ENCODE measurements at places on chromosomes 6 and 20.

DNA sequence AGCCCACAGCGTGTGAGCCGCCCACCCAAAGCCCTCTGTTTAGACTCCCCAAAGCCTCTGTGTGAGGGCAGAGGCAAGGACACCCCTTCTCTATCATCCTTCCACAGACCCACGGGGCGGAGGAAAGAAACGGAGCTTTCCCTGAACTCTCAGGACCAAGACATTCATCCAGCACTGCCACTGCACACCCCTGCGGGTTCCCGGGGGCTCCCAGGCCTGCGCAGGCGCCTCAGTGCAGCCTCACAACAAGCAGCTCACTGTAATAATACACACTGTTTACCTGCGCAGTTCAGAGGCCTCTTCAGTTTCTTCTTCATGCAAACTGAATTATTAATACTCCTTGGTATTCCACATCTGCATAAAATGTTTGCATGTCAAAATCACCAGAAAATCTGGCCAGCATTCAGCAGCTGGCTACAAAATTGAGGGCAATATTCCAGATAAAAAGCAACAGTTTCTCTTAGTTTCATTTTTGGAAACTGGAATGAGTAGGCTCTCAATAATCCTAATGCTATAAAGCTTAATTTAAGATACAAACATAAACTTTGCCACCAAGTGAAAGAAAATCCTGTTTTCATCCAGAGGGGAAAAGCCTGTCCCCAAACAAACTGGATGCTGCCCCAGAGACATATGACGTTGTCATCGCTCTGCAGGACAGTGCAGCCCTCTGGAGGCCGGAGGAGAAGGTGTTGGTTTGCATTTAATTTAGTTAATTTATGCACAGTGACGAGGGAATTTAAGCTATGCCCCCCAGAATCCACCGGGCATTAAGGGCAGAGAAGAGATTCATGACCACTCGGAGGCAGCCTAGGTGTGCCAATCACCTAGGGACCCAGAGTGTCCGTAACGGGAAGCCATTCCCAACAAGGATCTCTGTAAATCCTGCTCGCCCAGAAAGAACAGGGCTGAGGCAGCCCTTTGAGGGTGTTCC is 45.3 kb downstream of the NINL start:
- DNase-seq, result no peak

GRCh38 chr20:47262008-47262364 is 94.5 kb downstream of the ZMYND8 start:
- DNase-seq, result no peak

- DNase-seq, result no peak
Observed at GRCh38 chr20:4808872-4809271, 87.2 kb downstream of the PRND start.

- DNase-seq, result peak; percentile 87
Observed at GRCh38 chr20:34516247-34517113, at the start of gene DYNLRB1. DYNLRB1 (plus strand) TSS chr20:34516422; CDS start chr20:34516459, 37 bp downstream.

- no peak for DNase-seq
Observed at GRCh38 chr6:137166247-137167098, 7.0 kb downstream of the IL22RA2 start.

DNA sequence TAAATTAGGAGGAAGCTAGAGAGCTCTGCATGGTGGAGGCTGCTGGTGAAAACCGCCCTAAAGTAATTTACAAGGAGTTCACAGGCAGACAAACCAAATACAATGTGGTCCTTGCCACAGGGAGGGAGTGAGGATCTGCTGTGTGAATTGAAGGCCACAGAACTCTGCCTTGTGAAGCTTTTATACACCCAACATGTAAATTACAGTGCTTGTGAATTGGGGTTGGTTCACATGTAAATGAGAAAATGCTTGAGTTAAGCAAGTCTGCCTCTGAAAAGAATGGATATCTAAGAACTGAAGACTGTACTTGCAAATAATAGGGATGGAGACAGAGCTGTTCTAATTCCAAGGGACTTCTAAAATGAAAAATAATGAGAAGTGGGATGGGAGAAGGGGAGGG is 194.2 kb downstream of the SLC35F1 start:
- no peak for DNase-seq

GRCh38 chr6:144066255-144066654 is 29.1 kb downstream of the SF3B5 start:
- DNase-seq, result no peak

DNA sequence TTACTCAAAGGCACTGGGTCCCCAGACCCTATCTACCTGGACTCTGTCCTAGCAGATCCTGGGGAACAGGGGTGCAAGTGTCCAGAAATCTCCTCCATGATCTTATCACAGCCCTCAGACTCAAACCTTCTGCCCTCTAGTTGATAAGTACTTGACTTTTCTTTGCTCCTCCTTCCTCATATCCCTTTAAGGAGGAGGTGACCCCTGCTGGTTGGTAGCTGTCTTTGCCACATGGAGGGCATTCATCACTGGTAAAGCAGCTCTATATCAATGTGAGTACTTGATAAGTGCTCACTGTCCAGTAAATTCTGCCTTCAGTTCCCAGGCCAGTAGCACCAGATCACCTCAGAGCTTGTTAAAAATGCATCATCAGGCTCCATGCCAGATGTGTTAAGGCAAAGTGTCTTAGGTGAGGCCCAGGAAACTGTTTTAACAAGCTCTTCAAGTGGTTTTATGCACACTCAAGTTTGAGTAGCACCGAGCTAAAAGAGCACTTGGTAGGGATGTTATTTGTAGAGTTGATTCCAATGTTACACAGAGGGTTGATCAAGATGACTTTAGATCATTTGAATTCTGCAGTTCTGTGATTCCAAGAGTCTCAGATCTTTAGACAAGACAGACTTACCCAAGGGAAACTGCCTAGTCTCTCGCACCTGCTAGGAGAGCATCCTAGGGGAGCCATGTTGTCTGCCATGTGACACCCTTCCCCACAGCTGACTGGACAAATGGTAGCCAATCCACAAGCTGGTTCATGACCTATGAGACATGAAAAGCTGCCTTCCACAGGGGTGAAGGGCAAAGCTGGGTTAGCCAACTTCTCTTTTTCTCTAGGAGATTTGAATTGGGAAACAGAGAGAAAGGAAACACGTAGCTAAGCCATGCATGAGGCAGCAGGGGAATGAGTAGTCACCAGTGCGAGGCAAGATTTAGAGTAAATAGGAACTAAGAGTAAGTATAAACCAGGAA is 18.6 kb downstream of the TREML2 start:
- peak; percentile 33 for DNase-seq

GRCh38 chr6:87702589-87702945 is 534 bp upstream of the AKIRIN2 start:
- no peak for DNase-seq

DNA sequence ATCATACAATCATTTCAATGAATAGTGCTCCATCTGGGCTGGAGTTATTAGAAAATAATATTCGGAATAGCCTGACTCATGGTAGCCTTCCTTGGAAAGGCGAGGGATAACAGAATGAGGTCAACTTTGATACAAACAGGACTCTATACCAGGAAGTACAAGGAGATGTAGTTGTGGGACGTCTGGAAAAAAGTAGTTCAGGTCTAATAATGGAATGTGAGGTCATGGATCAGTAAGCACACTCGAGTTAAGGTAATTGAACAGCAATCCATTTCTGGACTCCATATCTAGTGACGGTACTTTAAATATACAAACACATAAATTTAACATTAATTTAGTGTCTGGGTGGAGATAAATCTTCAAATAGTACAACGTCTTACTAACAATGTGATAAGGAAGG is 1204.0 kb upstream of the ADGRB3 start:
- no peak for DNase-seq

GRCh38 chr20:19492687-19493336 is 265.2 kb upstream of the RIN2 start:
- no peak for DNase-seq

DNA sequence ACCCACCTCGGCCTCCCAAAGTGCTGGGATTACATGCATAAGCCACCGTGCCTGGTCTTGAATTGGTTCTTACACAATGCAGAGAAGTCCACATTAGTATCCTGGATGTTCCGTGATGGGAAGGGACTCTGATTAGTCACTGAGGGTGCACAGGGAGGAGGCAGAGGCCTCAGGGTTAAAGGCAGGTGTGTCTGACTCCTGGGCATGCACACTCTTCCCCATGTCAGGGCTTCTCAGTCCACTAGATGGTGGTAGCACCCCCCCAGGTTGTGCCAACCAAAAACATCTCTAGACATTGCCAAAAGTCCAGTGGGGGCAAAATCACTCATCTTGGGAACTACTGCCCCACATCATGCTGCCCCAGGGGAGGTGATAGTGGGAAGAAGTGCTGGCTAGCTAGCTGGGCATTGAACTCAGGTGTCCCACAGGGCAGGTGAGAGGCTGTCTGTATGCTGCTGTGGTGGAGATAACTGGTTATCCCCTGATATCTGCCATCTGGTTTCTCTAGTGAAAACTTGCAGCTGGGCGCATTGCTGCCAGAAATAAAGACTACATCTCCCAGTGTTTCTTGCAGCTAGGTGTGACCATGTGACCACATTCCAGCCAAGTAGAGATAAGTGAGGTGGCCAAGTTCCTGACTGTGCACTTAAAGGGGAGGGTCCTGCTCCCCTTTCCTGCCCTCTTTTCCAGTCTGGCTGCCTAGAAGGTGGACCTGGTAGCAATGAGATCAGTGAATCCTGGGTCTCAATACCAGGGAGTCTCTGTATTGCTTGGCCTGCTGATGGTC is 8.4 kb upstream of the NSFL1C start:
- no peak for DNase-seq

DNA sequence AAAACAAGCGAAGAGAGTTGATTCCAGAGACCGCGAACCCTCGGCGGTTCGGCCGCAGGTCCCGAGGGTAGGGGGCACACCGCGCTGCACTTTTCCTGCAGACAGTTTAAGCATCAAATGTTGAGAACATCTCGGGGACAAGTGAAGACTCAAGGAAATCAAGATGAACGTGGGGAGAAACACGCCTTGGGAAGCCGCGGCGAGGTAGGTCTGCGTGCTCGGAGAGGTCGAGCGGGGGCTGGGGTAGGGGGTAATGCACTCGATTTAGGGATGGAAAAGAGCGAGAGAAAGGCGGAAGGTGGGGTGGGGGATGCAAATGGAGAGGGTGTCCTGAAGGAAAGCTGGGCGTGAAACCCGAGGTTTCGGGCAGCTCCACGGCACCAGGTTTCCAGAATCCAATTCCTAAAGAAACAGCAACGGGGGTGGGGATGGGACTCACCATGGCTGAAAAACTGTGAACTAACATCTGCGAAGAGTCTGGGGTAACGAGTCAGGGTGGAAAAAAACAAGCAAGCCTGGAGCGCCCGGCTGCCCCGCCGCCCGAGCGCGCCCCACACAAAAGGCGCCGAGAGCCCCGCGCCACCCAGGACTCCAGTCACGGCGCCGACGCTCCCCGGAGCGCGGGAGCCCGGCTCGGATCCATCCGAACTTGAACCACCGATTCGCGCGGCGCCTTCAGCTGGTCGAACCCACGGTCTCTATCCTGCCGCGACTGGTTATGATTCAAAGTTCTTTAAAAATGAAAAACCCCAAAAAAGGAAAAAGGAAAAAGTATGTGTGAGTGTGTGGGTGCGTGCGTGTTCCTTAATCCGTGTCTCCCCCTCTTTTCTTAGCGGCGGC is 3.5 kb downstream of the TFAP2A start:
- no peak for DNase-seq

Data from activated effector memory CD4-positive, alpha-beta T cell treated with Interleukin-2 at 50 U/mL for 16 hours (primary cell).